T-cell (primary cell): ENCODE measurements at places on chromosomes 4 and X. TPM values are rescaled to one million over a fixed set of nuclear protein-coding genes. Genes with fewer than 3 reads are reported as not detected.

STBD1 gene
- 2.2 TPM for total RNA-seq

GRCh38 chr4:119026662-119027444 is 108.8 kb upstream of the MYOZ2 start:
- no peaks in the 10 kb centered on the region for H3K4me1 ChIP-seq
- H3K27me3 ChIP-seq: no peaks in the 10 kb centered on the region
- no peak for DNase-seq
- H3K36me3 ChIP-seq: no peaks in the 10 kb centered on the region

DNA sequence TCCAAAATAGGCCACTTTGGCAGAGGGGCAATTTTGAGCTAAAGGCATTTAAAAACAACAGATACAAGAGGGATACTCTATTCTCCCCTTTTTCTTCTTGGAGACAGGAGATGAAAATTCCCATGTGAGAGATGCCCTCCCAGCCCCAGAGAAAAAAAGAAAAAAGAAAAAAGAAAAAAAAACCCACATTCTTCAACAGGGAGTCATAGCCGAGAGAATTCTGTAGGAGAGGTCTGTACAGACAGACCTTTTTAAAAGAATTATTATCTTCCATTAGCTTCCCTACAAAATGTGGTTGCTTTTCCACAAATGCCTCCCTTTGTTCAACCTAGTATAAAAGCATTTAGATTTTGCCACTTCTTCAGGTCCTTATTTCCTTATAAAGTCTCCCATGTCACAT is 89.9 kb downstream of the SPCS3 start:
- H3K4me1 ChIP-seq: no peaks in the 10 kb centered on the region
- no peak for DNase-seq
- no peak overlapping the region for H3K27ac ChIP-seq
- H3K27me3 ChIP-seq: no peaks in the 10 kb centered on the region

TEX13D gene
- not detected for total RNA-seq

DNA sequence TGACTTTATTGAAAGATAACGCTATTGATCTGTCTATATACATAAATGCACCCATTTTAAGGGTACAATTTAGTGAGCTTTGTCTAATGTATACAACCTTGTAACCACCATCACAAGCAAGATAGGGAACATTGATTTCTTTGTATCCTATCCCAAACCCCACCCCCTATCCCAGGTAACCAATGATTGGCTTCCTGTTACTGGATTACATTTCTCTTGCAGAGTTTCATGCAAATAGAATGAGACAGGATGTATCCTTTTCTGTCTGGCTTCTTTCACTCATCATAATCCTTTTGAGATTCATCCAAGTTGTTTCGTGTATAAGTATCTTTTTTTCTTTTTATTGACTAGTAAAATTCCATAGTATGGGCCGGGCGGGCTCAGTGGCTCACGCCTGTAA is 1.6 kb upstream of the GRIPAP1 start:
- H3K27ac ChIP-seq: no peak overlapping the region
- no peaks in the 10 kb centered on the region for H3K27me3 ChIP-seq
- no peak overlapping the region for H3K4me3 ChIP-seq

GRCh38 chr4:40525752-40526598 is 103.7 kb downstream of the RBM47 start:
- no peak overlapping the region for H3K27ac ChIP-seq
- no peak for DNase-seq
- H3K36me3 ChIP-seq: no peaks in the 10 kb centered on the region

GRCh38 chrX:42759881-42760280 is 18.1 kb downstream of the PPP1R2C start:
- H3K4me3 ChIP-seq: no peak overlapping the region
- no peak for DNase-seq
- no peaks in the 10 kb centered on the region for H3K4me1 ChIP-seq

DNA sequence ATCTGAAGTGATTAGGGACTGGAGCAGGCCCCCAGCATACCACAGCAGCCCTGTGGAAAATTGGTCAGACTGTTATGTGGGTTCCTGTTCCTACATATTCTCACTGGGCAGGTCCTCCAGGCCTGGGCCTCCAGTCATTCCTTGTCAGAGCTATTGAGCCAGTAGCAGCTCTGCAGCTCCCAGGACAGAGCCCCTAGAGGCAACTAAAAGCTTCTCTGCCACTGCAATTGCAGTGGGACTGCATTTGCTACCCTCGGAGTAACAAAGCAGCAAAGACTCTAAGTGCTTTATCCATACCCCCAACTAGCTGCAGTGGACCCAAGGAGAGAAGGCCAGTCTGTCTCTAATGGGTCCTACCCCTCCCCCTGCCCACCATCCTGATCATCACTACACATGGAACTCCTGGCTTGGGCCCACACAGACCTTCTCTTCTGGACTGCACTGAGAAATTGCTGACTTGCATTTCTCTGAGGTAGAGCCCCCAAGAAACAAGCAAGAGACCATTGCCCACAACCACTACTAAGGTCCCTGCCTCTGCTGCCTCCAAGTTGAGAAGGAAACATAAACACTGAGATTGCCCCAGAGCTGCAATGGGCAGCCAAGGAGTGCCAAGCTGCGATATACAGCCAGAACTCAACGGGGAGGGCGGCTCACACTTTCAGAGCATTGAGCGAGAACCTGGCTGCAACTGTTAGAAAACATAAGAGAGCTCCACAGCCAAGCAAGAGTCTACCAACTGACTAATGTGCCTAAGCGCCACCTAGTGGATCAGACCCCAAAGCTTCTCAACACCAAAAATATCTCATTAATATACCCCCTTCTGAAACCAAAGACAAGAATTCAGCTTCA is 738.7 kb upstream of the NDST4 start:
- no peaks in the 10 kb centered on the region for H3K27me3 ChIP-seq
- H3K36me3 ChIP-seq: no peaks in the 10 kb centered on the region
- H3K4me3 ChIP-seq: no peak overlapping the region
- DNase-seq: no peak
- no peaks in the 10 kb centered on the region for H3K4me1 ChIP-seq

DNA sequence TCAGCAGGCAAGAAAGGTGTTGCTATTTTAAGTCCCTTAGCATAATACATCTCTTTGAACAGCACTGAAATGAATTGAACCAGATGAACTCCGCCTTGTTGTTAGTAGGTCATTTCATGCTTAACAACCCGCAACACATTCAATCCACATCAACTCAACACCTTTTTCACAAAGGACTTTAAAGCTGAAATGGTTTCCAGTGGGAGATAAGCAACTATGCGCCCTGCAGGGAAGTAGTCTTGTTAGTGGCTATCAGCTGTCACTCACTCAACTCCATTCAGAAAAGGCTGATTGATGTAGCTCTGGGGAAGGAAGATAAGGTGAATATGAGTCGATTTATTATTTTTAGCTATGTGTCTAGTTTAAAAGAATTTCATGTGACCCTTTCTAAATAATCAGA is 46.0 kb downstream of the ATP8A1 start:
- no peaks in the 10 kb centered on the region for H3K4me1 ChIP-seq
- no peak overlapping the region for H3K27ac ChIP-seq
- peaks cover 9% of the 10 kb centered on the region for H3K36me3 ChIP-seq
- no peak for DNase-seq
- H3K27me3 ChIP-seq: no peaks in the 10 kb centered on the region

GRCh38 chr4:22385611-22386011 is 130.3 kb downstream of the ADGRA3 start:
- H3K4me3 ChIP-seq: no peak overlapping the region
- H3K27ac ChIP-seq: no peak overlapping the region
- DNase-seq: no peak
- no peaks in the 10 kb centered on the region for H3K4me1 ChIP-seq
- H3K27me3 ChIP-seq: no peaks in the 10 kb centered on the region

MAGEA9B gene
- not detected for total RNA-seq

FGFBP2 gene
- 23.3 TPM for total RNA-seq

CPXCR1 gene
- not detected for total RNA-seq

RTL5 gene
- total RNA-seq: 2.8 TPM

DNA sequence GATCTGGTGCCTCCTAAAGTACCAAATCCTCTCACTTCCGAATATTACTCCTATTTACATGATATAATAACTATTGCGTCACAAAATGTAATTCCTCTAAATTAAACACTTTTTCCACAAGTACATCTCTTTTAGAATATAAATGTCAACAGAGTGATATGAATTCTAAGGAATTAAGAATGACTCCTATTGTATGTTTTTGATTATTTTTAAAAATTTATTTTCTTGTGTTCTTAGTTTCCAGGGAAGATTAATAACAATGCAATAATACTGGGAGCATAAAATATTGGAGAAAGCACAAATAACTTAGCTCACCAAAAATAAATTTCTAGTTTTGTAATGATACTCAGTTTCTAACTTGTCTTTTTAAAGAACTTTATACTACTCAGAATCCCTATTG is 184.9 kb downstream of the PCDH18 start:
- H3K27ac ChIP-seq: no peak overlapping the region
- H3K36me3 ChIP-seq: no peaks in the 10 kb centered on the region
- no peaks in the 10 kb centered on the region for H3K27me3 ChIP-seq
- DNase-seq: no peak
- no peak overlapping the region for H3K4me3 ChIP-seq

DNA sequence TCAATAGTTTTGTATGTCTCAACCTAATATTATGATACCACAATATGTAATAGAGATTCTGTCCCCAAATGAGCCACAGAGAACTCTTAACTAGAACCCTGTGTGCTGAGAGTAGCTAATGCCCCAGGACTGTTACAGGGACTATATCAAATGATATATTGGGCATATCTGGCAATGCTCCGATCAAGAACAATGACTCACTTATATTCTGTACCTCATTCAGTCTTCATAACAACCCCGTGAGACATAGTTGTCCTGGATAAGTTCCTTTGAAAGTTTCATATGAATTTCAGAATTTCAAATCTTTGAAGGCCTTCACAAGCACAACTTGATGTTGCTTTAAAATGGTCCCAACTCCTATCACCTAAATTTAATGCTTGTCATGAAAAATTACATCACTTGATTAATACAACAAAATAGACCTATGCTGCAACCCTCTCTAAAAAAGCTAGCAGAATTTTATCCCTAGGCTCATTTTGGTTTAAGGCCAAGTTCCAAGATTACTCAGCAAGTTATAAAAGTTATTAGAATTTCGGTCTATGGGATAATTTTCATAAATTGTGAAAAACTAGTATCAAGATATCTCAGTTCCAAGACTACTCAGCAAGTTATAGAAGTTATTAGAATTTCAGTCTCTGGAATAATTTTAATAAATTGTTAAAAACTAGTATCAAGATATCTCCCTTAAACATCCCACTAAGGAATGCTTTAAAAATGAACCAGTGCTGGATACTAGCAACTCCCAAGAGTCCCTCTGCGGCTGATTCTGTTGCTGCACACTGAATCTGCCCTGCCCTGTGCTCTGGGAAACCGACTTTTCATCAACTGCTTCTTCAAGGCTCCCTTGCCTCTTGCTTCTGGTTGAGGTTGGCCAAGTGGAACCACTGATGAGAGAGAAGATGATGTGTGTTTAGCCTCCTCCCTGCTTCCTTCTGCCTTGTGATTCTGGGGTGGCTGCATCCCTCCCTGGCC is 6.0 kb upstream of the ANXA3 start:
- H3K4me3 ChIP-seq: no peak overlapping the region
- no peak for DNase-seq
- H3K27me3 ChIP-seq: no peaks in the 10 kb centered on the region
- H3K36me3 ChIP-seq: no peaks in the 10 kb centered on the region
- H3K27ac ChIP-seq: no peak overlapping the region
- no peaks in the 10 kb centered on the region for H3K4me1 ChIP-seq

DNA sequence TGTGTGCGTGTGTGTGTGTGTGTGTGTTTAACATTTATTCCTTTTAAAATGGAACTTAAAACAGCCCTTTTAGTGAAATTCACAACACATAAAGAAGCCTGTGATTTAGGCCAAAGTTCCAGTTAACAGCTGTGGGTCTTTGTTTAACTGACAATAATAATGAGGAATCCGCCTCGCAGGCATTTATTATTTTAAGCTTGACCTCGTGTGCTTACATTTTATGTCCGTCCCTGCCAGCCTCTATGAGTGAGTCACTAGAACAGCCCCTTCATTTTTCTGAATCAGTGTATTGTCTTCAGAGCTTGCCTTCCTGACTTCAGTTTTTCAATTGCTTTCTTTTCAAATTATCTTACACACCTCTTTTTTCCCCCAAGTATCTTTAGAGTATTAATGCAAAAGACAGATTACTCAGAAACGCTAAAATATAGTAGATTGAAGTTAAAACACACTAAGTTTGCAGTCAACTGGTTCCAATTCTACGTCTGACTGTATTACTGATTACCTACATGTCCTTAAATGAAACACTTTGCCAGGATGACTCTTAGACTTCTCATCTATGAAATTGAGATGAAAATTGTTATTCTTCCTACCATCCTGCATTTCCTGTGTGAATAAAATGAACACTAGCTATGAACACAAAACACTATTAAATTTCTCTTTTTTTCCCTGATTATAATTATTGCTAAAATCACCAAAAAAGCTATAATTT is 319.6 kb upstream of the HS3ST1 start:
- no peak for DNase-seq
- H3K4me3 ChIP-seq: no peak overlapping the region
- no peaks in the 10 kb centered on the region for H3K36me3 ChIP-seq
- H3K4me1 ChIP-seq: no peaks in the 10 kb centered on the region
- H3K27ac ChIP-seq: no peak overlapping the region

BEND4 gene
- total RNA-seq: 0.72 TPM

- H3K4me3 ChIP-seq: peak within 1 kb of the TSS; percentile 41
- DNase-seq: no peak
- peaks cover 25% of the 10 kb centered on the region for H3K27me3 ChIP-seq
- H3K27ac ChIP-seq: no peak within 1 kb of the TSS
- no peaks in the 10 kb centered on the region for H3K36me3 ChIP-seq
Observed at GRCh38 chrX:1336331-1336943, at the start of gene IL3RA. Gene IL3RA, plus strand, starts transcription at chrX:1336785. Its CDS starts 4,981 bp downstream, at chrX:1341766.

GRCh38 chr4:121189326-121190215 is 25.4 kb upstream of the TNIP3 start:
- peak overlapping the region; percentile 57 for H3K27ac ChIP-seq
- DNase-seq: peak; percentile 57
- no peaks in the 10 kb centered on the region for H3K36me3 ChIP-seq
- H3K4me1 ChIP-seq: peaks cover 30% of the 10 kb centered on the region
- H3K27me3 ChIP-seq: no peaks in the 10 kb centered on the region

DNA sequence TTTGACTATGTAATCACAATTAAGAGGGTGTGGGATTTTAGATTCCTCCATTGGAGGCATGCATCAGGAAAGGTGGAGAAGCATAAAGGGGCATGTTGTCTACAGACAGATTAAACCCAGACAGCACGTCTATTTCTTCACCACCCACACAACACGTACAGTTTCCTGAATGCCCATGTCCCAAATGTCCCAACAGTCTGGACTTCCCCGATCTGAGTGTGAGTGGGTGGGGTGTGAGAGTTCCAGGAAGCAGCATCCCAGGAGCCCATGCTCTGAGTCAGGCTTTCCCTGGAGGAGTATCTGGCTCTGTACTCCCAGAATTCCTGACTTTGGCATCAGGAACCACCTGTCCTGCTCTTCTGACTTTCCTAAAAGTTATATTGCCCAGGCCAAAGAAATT is 30.8 kb upstream of the NDP start:
- no peak overlapping the region for H3K4me3 ChIP-seq
- H3K4me1 ChIP-seq: no peaks in the 10 kb centered on the region
- H3K27me3 ChIP-seq: no peaks in the 10 kb centered on the region
- no peak for DNase-seq
- H3K27ac ChIP-seq: no peak overlapping the region
- H3K36me3 ChIP-seq: no peaks in the 10 kb centered on the region
